A549 treated with CORT108297 at 1 μM for 4 hours (cell line): ENCODE measurements at places on chromosomes 7 and 10. TPM values are rescaled to one million over a fixed set of nuclear protein-coding genes. Genes with fewer than 3 reads are reported as not detected.

AOAH gene
- total RNA-seq = 0.10 TPM in 1 of 5 replicates, not detected in the others

GPC2 gene
- 0.82 to 1.5 TPM (median 1.1 TPM) in 5 replicates for total RNA-seq

HYAL4 gene
- total RNA-seq = not detected in 5 replicates

TCAF2 gene
- 0.29 to 0.53 TPM (median 0.35 TPM) in 5 replicates for total RNA-seq

ZNF425 gene
- 0.97 to 1.5 TPM (median 0.98 TPM) in 5 replicates for total RNA-seq

DOCK1 gene
- total RNA-seq = 19.7 to 26.3 TPM (median 24.0 TPM) in 5 replicates

ACSM6 gene
- total RNA-seq = not detected in 5 replicates

MMRN2 gene
- total RNA-seq = 0.58 to 1.5 TPM (median 0.73 TPM) in 5 replicates

BLVRA gene
- total RNA-seq = 67.3 to 79.6 TPM (median 71.9 TPM) in 5 replicates

PRXL2A gene
- total RNA-seq = 42.7 to 45.5 TPM (median 44.8 TPM) in 5 replicates

PPP1R3A gene
- not detected in 5 replicates for total RNA-seq

UNCX gene
- 0.03 to 0.22 TPM (median 0.06 TPM) in 4 of 5 replicates, not detected in the other for total RNA-seq

BEND7 gene
- total RNA-seq = 9.5 to 13.6 TPM (median 12.3 TPM) in 5 replicates

TMEM120A gene
- 34.7 to 47.1 TPM (median 42.5 TPM) in 5 replicates for total RNA-seq

OR13A1 gene
- not detected in 5 replicates for total RNA-seq

DGKB gene
- not detected in 5 replicates for total RNA-seq

EIF5AL1 gene
- total RNA-seq = 2.2 to 3.2 TPM (median 2.4 TPM) in 5 replicates

CYP26C1 gene
- 0.02 TPM in 1 of 5 replicates, not detected in the others for total RNA-seq

ANKRD61 gene
- total RNA-seq = 0.54 to 0.78 TPM (median 0.62 TPM) in 5 replicates

RARRES2 gene
- total RNA-seq = not detected in 5 replicates

TMEM26 gene
- 0.01 to 0.18 TPM (median 0.07 TPM) in 5 replicates for total RNA-seq

FOXP2 gene
- total RNA-seq = not detected in 5 replicates

NRP1 gene
- total RNA-seq = 65.7 to 105 TPM (median 89.0 TPM) in 5 replicates
